ENCODE measurements at places on chromosomes 6 and 20.

DNA sequence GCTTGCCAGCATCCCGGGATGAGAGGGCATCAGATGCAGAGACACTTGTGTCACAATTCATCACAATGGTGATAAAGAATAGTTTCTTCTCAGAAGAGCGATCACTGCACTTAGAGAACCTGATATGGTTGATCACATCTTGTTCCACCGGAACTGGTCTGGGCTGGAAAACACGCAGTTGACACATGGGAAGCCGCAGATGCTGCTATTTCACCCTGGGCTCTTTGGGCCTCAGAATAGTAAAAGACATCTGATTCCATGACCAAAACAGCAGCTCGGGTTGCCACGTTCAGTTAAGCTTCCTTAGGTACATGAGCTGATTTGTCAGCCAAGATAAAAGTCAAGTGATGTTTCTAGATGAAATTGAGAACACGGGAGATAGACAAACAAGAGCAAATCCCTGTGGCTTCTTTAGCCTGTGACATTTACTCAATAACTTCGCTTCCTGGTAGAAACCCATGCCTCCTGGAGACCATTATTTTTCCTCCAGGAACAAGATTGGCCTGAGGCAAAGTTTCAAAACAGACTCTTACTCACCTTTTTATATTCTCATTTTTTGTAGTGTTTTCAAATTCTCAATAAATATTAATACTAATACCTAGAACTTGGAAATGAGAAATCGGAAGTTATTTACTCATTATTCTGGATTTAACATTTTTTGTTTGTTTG, 59.4 kb downstream of the TRMT6 start:
- DNase-seq = peak; percentile 40

DNA sequence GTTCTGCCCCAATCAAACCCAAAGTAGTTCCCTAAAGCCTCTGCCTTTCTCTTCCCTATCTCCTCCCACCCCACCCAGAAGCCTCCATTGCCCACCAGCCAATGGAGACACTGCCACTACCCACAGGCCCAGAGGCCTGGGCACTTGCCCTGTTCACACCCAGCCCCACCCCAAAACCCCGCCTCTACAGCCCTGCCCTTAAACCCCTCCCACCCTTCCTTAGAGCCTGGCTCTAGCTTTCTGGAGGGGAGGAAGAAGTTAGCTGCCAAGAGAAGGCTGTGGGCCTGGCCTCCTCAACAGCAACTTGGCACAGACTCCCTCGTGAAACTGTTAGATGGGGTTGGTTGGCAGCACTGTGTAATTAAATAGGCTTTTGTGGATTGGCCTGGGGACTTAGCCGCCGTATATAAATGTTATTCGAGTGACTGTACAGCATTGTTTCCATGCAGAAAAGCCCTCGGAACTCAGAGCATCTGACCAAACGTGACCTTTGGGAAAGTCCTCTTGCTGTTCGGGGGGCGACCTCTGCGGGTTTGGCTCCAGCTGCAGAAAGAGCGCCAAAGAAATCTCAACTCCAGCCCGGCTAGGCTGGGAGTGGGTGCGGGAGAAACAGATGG, 31.4 kb downstream of the COL11A2 start:
- peak; percentile 58 for DNase-seq

GRCh38 chr6:165451838-165452237, 142.4 kb upstream of the C6orf118 start:
- DNase-seq = no peak

DNA sequence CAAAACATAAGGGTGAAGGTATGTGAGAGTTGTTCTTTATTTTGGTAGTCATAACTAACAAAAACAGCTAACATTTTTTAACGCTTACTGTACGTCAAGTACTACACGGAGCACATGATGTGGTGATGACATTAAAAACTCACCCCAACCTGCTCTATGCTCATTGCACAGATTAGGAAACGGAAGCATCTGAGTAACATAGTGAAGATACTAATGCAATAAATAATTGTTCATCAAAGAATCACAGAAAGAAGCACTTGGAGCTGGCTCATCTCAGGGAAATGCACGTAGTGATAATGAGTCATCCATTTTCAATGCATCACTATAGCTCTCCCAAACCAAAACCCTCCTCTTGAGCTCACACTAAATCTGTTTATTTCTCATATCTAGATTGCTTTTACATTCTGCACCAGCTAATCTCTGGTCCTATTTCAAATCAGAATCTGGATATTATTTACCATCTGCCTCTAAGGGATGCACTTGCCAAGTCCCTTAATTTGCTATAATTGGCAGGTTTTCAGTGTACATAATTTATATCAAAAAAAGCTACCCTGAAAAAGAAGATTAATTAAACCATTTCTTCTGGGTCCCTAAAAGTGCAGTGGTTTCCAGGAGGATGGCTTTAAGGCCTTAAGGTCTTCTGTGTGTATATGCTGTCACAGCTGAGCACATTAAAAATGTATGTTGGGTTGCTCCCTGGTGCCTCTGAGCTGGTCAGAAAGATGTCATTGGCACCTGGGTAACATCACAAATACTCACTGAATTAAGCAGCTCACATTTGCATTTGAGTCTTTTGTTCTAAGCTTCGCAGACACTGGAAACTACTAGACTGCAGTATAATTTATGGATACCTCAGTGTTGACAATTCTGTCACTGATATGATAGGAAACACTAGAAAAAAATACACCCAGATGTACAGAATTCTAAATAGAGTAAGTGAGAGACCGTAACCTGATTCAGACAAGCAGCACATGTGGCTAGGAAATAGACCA, 677.4 kb upstream of the CITED2 start:
- peak; percentile 95 for DNase-seq

- no peak for DNase-seq
Observed at GRCh38 chr6:16621002-16621401, 140.3 kb downstream of the ATXN1 start.

DNA sequence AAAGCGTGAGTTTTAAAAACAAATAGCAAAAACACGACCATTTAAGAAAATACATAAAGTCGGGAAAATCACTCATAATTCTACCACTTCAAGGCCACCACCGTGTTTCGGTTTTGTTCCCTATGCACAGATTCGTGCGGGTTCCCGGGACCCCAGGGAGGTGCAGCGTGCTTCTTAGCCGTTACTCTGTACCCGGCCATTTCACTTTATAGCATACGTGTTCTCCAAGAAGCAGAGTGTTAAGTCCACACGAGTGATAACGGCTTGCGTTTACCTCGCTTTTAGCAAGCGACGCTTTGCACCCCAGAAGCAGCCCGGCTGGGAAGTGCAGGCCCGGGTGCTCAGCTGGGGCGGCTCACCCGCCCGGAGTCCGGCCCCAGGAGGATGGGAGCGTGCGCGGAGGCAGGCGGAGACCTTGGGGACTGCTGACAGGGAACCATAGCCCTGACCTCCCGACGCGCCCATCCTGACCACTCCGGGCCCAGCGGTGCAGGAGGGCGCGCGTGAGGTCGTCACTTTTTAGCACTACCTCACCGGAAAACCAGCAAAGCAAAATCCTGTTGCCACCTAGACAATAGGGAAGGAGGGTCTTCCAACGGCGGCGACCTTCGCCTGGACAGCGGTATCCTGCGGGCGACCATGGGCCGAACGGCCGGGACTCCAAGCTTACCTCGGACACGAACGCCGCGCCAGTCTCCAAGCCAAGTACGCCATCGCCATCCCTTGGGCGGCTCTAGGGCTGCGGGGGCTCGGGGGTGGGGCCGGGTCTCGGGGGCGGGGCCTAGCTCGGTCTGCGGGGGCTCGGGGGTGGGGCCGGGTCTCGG, at the start of gene ECI2:
Gene ECI2 (minus strand): TSS at position 735 of the 824 bp plus-strand sequence. CDS start 15 bp downstream, at position 720.
- DNase-seq = peak; percentile 63
